ENCODE measurements at places on chromosomes 1 and 21.

- DNase-seq = no peak
- no peak overlapping the region for H3K27ac ChIP-seq
- H3K4me1 ChIP-seq = peaks cover 7% of the 10 kb centered on the region
Measured at GRCh38 chr1:44714532-44714931, 16.4 kb downstream of the RNU5D-1 start.

DNA sequence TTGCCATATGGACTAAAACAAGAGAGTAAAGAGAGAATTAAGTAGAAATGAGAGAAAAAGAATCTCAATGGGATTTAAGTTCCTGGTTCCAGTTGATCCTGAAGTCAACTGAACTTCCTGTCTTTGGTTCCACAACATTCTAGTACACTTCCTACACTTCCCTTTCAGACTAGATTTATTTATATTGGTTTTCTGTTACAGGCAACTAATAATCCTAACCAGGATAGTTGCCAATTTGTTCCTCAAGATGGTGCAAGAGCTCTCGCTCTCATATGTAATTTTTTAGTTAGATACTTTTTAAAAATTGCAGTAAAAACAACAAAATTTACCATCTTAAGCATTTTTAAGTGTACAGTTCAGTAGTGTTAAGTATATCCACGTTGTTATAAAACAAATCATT, 28.8 kb upstream of the TRIM45 start:
- no peak for DNase-seq
- no peak overlapping the region for H3K27ac ChIP-seq
- no peak overlapping the region for H3K4me3 ChIP-seq
- H3K4me1 ChIP-seq = peaks cover 21% of the 10 kb centered on the region
- no peaks in the 10 kb centered on the region for H3K36me3 ChIP-seq

GRCh38 chr1:228377664-228378089, 29.0 kb downstream of the TRIM11 start:
- H3K4me3 ChIP-seq = peak overlapping the region; percentile 64
- H3K4me1 ChIP-seq = peaks cover 67% of the 10 kb centered on the region
- peak overlapping the region; percentile 95 for H3K27ac ChIP-seq
- H3K36me3 ChIP-seq = peaks cover 30% of the 10 kb centered on the region

DNA sequence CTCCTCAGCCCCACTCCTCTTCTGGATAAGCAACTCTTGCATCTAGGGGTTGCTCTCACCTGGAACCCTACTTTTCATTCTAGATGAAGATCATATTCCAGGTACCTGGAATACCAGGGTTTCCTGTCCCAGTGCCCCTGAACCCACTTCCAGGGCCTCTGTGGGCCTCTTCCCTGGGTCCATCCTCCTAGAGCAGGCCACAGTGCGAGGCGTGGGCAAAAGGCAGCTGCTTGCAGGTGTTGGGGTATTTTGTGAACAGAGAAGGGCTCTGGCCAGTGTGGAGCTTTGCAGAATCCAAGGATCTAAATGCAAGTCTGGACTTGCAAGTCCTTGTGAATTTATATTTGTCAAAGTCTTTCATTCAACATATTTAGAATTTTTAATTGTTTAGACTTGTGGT, 240.4 kb upstream of the POU3F1 start:
- no peaks in the 10 kb centered on the region for H3K36me3 ChIP-seq
- H3K27ac ChIP-seq = no peak overlapping the region
- DNase-seq = no peak
- H3K4me1 ChIP-seq = no peaks in the 10 kb centered on the region
- no peak overlapping the region for H3K4me3 ChIP-seq
- H3K27me3 ChIP-seq = peaks cover 26% of the 10 kb centered on the region

DNA sequence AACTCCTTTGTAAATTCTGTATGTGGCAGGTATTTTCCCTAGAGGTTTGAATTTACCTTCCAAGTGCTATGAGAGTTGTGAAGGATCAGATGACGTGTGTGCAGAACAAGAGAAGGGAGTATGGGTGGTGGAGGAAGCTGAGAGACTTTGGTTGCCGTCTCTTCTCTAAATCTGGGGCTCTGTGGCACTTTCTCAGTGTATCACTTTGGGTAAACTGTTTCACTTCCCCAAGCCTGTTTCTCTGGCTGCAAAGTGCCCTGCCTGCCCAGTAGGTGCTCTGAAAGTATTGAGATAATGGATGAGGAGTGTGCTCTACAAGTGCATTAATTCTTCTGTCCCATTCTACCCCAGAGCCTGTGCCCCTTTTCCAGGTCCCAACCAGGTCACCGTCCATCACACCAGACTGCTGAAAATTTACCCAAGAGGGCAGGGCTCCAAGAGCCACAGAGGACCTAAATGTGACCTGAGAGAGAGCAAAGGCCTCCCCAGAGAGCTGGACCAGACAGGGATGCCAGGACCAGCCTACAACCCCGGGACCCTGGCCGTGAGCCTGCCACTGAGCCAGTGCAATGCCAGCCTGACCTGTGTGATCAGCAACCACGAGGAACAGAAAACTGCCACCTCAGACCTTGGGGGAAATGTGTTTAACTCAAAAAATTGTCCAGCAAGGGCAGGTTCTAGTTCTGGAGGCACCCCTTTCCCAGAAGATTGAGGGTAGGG, 131.6 kb upstream of the ETV3 start:
- DNase-seq = no peak
- peaks cover 48% of the 10 kb centered on the region for H3K27me3 ChIP-seq
- no peaks in the 10 kb centered on the region for H3K4me1 ChIP-seq
- H3K36me3 ChIP-seq = no peaks in the 10 kb centered on the region
- no peak overlapping the region for H3K4me3 ChIP-seq

DNA sequence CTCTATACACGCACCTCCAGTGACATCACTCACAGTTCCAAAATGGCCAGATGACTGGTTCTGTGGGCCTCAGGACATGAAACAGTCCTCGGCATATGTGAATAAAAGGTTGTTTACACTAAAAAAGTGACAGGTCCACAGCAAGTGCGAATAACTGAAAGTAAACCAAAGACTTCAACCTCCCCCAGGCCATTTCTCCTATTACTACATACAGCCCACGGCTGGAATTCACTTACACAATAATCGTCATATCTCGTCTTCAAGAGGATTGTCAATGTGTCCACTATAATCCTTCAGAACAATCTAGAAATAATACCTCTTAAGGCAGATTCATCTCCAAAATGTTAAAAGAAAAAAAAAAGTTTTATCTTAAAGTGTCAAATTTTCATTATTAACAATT, 1.9 kb upstream of the PRDM15 start:
- H3K4me3 ChIP-seq = no peak overlapping the region
- DNase-seq = no peak
- peaks cover 22% of the 10 kb centered on the region for H3K4me1 ChIP-seq
- no peaks in the 10 kb centered on the region for H3K27me3 ChIP-seq

GRCh38 chr1:156947818-156948525, 27.5 kb downstream of the LRRC71 start:
- H3K27me3 ChIP-seq = no peaks in the 10 kb centered on the region
- DNase-seq = no peak
- H3K27ac ChIP-seq = no peak overlapping the region
- peaks cover 100% of the 10 kb centered on the region for H3K36me3 ChIP-seq
- no peak overlapping the region for H3K4me3 ChIP-seq
- no peaks in the 10 kb centered on the region for H3K4me1 ChIP-seq

DNA sequence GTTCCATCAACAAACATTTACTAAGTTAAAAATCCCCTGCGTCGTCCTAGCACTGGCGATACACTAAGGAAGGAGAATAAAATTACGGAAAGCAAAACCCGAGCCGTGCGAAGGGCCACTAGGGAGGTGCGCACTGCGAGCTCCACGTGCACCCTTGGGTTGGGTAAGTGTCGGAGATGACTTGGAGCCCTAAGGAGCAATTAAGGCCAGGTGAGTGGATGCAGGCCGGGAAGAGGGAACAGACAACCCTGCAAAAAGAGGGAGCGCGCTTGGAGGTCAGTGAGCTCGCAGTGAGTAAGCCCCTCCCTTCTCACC, 704 bp downstream of the WDR4 start:
- DNase-seq = no peak
- peak overlapping the region; percentile 84 for H3K4me3 ChIP-seq
- peaks cover 27% of the 10 kb centered on the region for H3K36me3 ChIP-seq
- no peaks in the 10 kb centered on the region for H3K27me3 ChIP-seq
- peaks cover 23% of the 10 kb centered on the region for H3K4me1 ChIP-seq
- H3K27ac ChIP-seq = peak overlapping the region; percentile 89

DNA sequence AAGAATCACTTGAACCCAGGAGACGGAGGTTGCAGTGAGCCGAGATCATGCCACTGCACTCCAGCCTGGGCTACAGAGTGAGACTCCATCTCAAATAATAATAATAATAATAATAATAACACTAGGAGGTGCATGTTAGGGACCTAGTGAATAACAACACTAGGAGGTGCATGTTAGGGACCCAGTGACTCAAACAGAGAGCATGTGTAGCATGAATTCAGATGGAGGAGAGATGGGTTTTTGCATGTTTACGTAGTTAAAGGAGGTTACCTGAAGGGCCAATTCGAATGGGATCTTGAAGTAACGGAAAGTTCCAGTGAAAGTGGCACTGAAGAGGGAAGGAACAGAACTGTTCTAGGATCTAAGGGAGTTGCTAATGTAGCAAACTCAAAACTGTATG, 7.1 kb upstream of the KCNK1 start:
- no peaks in the 10 kb centered on the region for H3K4me1 ChIP-seq
- no peaks in the 10 kb centered on the region for H3K36me3 ChIP-seq
- no peak for DNase-seq
- no peak overlapping the region for H3K4me3 ChIP-seq
- peaks cover 19% of the 10 kb centered on the region for H3K27me3 ChIP-seq

- no peak overlapping the region for H3K4me3 ChIP-seq
- peaks cover 8% of the 10 kb centered on the region for H3K4me1 ChIP-seq
- DNase-seq = no peak
- H3K27ac ChIP-seq = no peak overlapping the region
Measured at GRCh38 chr1:150760013-150760412, 5.6 kb downstream of the CTSS start.

Measured in left ventricle myocardium inferior (tissue), 1 donor.